ENCODE measurements at places on chromosomes 3 and 15. TPM values are rescaled to one million over a fixed set of nuclear protein-coding genes. Genes with fewer than 3 reads are reported as not detected.

- no peak for DNase-seq
Measured at GRCh38 chr3:187291512-187292132, at the start of gene MASP1. Gene MASP1, minus strand, starts transcription at chr3:187291737. Its CDS starts 105 bp downstream, at chr3:187291632.

- no peak for DNase-seq
Measured at GRCh38 chr3:98188545-98188944, 22.0 kb downstream of the OR5H15 start.

- DNase-seq = no peak
Measured at GRCh38 chr15:98941595-98942255, 65.9 kb downstream of the PGPEP1L start.

- DNase-seq = no peak
Measured at GRCh38 chr3:365268-365667, 168.7 kb downstream of the CHL1 start.

GRCh38 chr3:125042725-125043406 is 12.9 kb downstream of the HEG1 start:
- DNase-seq = no peak

GRCh38 chr3:17356585-17356984 is 385.8 kb downstream of the TBC1D5 start:
- DNase-seq = no peak

GRCh38 chr3:64687781-64688604 is at the start of gene ADAMTS9:
Gene ADAMTS9, minus strand, starts transcription at chr3:64688000. Its CDS starts 343 bp downstream, at chr3:64687657.
- DNase-seq = peak; percentile 83

GRCh38 chr15:85010071-85010385 is 28.4 kb downstream of the PDE8A start:
- DNase-seq = no peak

- no peak for DNase-seq
Measured at GRCh38 chr15:37789397-37789786, 145.0 kb upstream of the TMCO5A start.

GRCh38 chr15:34275154-34275553 is 50.3 kb downstream of the EMC4 start:
- DNase-seq = no peak

- DNase-seq = no peak
Measured at GRCh38 chr3:37396731-37397130, 222.3 kb upstream of the LRRFIP2 start.

DNA sequence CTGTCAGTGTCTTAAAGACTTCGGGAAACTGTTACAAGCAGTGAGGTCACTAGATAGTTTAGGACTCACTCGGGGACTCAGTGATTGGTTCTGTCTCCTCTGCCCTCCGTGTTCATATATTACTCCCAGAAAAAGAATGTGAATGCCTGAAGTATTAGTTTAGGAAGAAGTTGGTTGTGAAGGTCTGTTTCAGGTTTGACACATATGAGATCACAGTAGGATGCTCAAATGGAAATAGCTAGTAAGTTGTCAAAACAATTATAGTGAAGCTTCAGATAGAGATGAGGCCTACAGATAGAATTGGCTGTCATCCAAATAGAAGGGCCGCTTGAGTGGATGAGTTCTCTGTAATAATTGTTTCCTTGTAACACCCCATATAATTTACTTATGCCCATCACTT is 172.6 kb downstream of the PLCL2 start:
- no peak for DNase-seq

- no peak for DNase-seq
Measured at GRCh38 chr3:140403608-140404007, 274.3 kb upstream of the TRIM42 start.

- DNase-seq = no peak
Measured at GRCh38 chr3:47425383-47425778, 44.6 kb downstream of the PTPN23 start.

DNA sequence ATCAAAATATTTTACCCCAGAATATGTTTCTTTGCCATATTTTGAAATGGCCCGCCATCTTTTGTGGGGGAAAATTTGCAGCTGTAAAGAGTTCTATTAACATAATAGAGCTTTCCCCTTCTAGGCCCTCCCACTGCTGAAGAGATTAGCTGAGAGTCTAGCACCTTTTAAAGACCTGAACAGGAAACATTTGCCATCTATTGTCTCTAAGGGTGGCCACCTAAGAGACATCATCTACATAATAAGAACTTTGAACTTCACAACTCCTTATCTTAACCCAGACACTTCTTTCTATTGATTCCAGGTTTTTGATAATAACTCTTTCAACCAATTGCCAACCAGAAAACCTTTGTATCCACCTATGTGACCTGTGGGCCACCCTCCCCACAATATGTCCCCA is 54.7 kb upstream of the TRPM1 start:
- no peak for DNase-seq

GRCh38 chr3:37986479-37987314 is 3.9 kb upstream of the VILL start:
- no peak for DNase-seq

GRCh38 chr3:74315291-74315690 is 299.2 kb downstream of the CNTN3 start:
- no peak for DNase-seq

The SLC12A1 gene
- 0.15 TPM for polyA plus RNA-seq

The CLDN16 gene
- polyA plus RNA-seq = 0.13 TPM

The FGF12 gene
- 1.6 TPM for polyA plus RNA-seq

The ZNF620 gene
- polyA plus RNA-seq = 2.5 TPM

The KBTBD12 gene
- polyA plus RNA-seq = 25.6 TPM

The BCHE gene
- polyA plus RNA-seq = 66.7 TPM

The BSN gene
- 1.2 TPM for polyA plus RNA-seq

The GP5 gene
- 0.35 TPM for polyA plus RNA-seq

The NT5DC2 gene
- polyA plus RNA-seq = 80.6 TPM

The RAD51 gene
- polyA plus RNA-seq = 7.0 TPM
